Urinary bladder (tissue), 4 donors: ENCODE measurements at places on chromosomes 13 and 19.

- no peak for DNase-seq
These were observed 49.4 kb upstream of the TNFSF11 start for GRCh38 chr13:42524487-42525034.

DNA sequence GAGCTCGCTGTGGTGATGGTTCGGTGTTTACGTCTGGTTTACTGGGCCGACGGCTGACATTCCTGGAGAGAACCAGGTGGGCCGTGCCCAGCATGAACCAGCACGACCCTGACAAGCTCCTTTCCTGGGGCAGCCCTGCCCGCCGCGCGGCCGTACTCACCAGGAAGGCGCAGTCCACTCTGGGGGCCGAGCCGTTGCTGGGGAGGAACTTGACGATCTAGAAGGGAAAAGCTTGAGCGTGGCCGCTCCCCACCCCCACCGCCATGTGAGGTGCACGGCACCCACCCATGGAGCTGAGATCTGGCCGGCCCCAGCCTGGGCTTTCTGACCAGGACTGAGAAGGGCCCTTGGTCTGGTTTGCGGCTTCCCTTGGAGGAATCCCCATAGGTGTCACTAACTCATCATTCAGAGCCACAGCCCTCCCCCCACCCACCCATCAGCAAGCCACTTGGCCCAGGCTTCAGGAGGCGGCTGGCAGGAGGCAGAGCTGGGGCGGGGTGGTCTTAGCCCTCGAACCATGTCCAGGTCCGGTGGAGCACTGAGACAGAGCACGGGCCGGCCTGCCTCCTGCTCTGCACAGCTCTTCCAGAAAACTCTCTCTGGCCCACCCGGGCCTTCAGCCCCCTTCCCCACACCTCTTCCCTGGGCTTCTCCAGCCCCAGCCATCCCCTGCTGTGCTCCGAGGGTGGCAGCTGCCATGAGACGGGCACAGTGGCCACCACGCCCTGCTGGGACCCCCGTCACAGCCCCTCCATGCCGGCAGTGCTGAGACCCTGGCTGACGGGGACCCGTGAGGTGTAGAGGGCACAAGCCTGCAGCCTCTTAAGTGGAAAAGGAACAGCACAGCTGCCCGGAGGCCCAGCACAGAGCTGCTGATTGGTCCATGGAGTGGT is 6.2 kb downstream of the ATP4B start:
- no peak for DNase-seq

GRCh38 chr13:31286930-31287329 is 87.2 kb downstream of the B3GLCT start:
- DNase-seq: no peak

GRCh38 chr13:66087269-66087710 is 1142.8 kb downstream of the PCDH9 start:
- DNase-seq: peak; percentile 6

DNA sequence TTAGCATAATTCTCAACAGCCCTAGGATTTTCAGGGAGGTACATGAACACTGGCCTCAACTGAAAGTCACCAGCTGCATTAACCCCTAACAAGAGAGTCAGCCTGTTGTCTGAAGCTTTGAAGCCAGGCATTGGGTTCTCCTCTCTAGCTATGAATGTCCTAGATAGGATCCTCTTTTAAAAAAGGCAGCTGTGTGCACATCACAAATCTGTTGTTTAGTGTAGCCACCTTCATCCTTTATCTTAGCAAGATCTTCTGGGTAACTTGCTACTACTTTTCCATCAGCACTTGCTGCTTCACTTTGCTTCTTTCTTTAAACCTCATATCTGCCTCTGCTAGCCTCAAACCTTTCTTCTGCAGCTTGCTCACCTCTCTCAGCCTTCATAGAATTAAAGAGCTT is 1692.1 kb downstream of the EFNB2 start:
- DNase-seq: no peak

DNA sequence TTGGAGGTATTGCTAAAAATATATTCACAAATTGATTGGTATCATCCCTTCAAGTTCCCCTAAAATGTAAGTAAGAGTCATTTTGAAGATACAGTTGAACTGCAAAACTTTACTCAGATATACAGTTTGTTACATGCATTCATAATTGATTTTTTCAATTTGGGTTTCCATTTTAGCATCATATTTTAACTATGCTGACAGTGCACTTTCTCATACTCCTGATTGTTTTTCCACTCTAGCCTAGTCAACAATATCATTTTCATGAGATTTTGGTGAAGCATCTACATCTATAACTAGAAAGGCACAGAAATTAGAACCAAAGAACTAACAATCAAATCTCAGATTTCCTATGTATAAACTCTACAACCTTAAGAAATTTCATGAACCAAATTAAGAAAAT is 2850.4 kb upstream of the PCDH20 start:
- DNase-seq: no peak

GRCh38 chr19:41478875-41479756 is 36.2 kb downstream of the ERICH4 start:
- no peak for DNase-seq

DNA sequence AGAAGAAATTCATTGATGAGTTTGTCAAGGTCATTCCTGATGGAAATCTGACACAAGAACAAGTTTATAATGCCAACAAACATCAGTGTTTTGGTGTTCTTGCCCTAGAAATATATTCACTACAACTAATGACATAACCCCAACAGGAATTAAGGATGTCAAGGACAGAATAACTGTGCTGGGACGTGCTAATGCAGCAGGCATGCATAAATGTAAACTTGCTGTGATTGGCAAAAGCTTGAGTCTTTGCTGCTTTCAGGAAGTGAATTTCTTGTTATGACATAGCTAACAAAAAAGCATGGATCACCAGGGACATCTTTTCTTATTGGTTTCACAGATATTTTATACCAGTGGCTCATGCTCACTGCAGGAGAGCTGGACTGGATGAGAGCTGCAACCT is 144.6 kb downstream of the KCTD12 start:
- DNase-seq: no peak

GRCh38 chr19:33291623-33292534 is 10.5 kb downstream of the CEBPA start:
- DNase-seq: no peak

DNA sequence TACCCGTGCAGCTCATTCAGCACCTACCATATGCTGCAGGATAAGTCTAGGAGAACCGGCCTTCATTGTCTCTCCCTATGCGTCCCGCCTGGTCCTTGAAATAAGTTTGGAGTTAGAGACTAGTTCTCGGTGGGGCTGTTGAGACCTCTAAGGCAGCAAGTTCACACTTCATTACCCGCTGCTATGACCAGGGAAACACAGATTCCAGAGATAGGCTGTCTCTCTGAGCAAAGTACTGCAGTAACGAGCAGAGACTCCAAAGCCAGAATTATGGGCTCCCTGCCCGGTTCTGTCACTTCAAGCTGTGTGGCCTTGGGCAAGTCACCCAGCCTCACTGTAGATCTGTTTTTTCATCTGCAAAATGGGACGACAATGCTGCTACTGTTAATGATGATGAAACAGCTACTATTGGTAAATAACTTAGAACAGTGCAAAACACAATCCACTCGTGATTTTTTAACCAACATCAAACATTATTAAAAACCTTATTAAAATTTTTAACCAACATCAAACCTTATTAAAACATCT is 184.1 kb downstream of the USP12 start:
- no peak for DNase-seq

GRCh38 chr13:39737047-39737446 is 81.6 kb downstream of the COG6 start:
- DNase-seq: no peak

DNA sequence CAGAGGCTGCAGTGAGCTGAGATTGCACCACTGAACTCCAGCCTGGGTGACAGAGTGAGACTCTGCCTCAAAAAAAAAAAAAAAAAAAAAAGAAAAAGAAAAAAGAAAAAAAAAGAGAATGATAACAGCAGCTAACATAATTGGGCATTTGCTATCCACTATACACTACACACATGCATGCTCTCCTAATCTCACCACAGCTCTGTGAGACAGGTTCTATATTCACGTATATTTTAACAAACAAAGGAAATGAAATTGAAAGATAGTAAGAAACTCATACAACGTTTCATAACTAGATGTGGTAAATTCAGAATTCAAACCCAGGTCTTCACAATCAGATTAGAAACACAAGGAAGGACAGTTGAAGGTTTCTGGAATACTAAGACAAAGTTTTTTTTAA is 265.7 kb downstream of the DIAPH3 start:
- no peak for DNase-seq

GRCh38 chr13:78742659-78743058 is 83.7 kb upstream of the OBI1 start:
- DNase-seq: no peak
